ENCODE measurements at places on chromosomes 6 and 20. TPM values are rescaled to one million over a fixed set of nuclear protein-coding genes. Genes with fewer than 3 reads are reported as not detected.

The CNKSR3 gene
- 9.3 TPM for polyA plus RNA-seq

The CCN2 gene
- polyA plus RNA-seq: 221 TPM

The MAPK13 gene
- polyA plus RNA-seq: 20.3 TPM

The TREM2 gene
- polyA plus RNA-seq: 4.7 TPM

The SPDEF gene
- 0.67 TPM for polyA plus RNA-seq

The TMEM217 gene
- 0.50 TPM for polyA plus RNA-seq

The SLC22A3 gene
- 28.1 TPM for polyA plus RNA-seq

The FKBP1A gene
- 105 TPM for polyA plus RNA-seq

The HLA-DQA2 gene
- not detected for polyA plus RNA-seq

The CST4 gene
- polyA plus RNA-seq: not detected

The F13A1 gene
- 84.6 TPM for polyA plus RNA-seq

- no peaks in the 10 kb centered on the region for H3K27me3 ChIP-seq
- no peak within 1 kb of the TSS for H3K27ac ChIP-seq
- DNase-seq: peak; percentile 73
- no peaks in the 10 kb centered on the region for H3K4me1 ChIP-seq
- no peak within 1 kb of the TSS for H3K4me3 ChIP-seq
- no peaks in the 10 kb centered on the region for H3K36me3 ChIP-seq
These were observed at the start of gene GNAS for GRCh38 chr20:58852543-58853271. TSS of gene GNAS (plus strand) at chr20:58852716.

DNA sequence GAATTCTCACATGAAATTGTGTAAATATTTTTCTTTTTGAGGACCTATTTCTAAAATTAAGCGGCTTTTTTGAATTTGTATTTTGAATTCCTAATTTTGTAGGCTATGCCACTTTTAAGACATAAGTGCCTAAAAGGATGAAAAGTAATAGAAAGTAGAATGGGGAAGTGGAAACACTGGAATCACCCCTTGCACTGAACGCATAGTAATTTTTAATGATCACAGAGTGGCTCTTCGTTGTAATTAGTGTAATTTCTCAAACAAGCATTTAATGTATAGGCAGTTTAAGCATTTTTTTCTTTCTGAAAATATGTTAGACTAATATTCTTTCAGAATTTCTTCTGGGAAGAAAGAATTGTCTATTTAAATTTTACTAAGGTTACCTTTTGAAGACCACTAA lies 73.2 kb downstream of the ARID1B start:
- no peaks in the 10 kb centered on the region for H3K36me3 ChIP-seq
- H3K27me3 ChIP-seq: no peaks in the 10 kb centered on the region
- peaks cover 10% of the 10 kb centered on the region for H3K4me1 ChIP-seq
- no peak for DNase-seq

- no peaks in the 10 kb centered on the region for H3K27me3 ChIP-seq
- no peak overlapping the region for H3K4me3 ChIP-seq
- H3K36me3 ChIP-seq: no peaks in the 10 kb centered on the region
- no peak for DNase-seq
- no peak overlapping the region for H3K27ac ChIP-seq
These were observed 12.3 kb upstream of the CBFA2T2 start for GRCh38 chr20:33477386-33478234.

DNA sequence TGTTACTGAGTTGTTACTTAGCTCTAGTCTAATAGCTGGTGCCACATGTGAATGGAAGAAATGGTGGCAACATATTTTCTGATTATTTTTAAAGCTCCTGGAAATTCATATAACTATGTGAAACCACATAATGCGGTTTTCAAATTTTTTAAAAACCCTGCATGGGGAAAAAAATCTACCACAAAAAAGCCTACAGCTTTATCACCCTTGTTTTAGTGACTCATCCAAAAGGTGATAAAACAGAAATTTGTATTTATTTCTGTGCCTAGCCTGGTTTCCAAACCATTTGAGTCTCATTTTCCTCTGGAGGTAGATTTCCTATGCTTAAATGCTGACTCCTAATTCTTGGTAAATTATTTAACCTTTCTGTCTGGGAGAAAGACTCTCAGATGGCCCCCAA lies 5.4 kb upstream of the FBXO30 start:
- no peak for DNase-seq
- H3K4me3 ChIP-seq: no peak overlapping the region
- no peak overlapping the region for H3K27ac ChIP-seq

DNA sequence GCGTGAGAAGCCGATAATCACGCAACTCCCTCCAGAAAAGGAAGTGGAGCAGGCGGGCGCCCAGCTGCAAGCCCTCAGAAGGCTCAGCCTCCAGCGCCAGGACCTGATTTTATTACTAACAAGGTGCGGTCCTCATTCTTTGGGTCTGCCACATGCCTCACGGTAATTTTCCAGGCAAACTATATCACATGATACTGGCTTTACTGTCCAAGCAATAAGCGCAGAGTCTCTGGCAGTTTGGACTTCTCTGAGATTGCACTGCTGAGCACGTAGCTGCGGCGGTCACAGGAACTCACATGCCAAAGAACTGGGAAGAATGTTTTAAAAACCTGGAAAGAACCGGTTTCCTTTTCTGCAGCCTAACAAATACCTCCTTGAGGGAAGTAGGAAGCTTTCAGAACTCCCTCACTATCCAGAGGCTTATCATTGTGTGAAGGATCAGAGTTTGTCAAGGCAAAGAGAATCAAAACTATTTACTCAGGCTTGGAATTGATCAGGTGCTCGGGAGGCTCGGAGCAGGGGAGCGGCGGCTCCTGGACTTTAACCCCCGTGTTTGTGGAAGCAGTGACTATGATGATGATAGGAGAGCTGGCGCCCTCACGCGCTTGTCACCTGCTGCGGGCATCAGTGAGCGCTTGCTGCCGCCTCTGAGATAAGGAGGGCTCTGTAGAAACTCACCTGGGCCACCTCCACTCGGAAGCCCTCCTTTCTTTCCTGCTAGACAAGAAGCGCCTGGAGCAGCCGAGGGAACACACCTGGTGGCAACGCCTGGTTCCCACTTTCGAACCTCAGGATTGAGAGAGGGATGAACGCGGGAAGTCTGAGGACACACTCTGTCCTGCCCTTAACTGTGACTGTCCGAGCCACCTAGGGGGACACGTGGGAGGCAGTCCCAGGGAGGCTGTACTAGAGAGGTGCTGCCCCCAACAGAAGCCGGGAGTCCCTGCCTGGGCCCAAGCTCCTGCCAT lies 27.2 kb upstream of the SYNJ2 start:
- DNase-seq: peak; percentile 55
- no peaks in the 10 kb centered on the region for H3K36me3 ChIP-seq
- H3K4me3 ChIP-seq: peak overlapping the region; percentile 8
- H3K4me1 ChIP-seq: no peaks in the 10 kb centered on the region
- no peak overlapping the region for H3K27ac ChIP-seq

GRCh38 chr20:59163631-59164530 lies at the start of gene ZNF831:
TSS of gene ZNF831 (plus strand) at chr20:59163821. CDS start at chr20:59191020, 27,199 bp downstream.
- H3K4me3 ChIP-seq: no peak within 1 kb of the TSS
- H3K27me3 ChIP-seq: no peaks in the 10 kb centered on the region
- H3K4me1 ChIP-seq: no peaks in the 10 kb centered on the region
- H3K36me3 ChIP-seq: no peaks in the 10 kb centered on the region
- no peak for DNase-seq

DNA sequence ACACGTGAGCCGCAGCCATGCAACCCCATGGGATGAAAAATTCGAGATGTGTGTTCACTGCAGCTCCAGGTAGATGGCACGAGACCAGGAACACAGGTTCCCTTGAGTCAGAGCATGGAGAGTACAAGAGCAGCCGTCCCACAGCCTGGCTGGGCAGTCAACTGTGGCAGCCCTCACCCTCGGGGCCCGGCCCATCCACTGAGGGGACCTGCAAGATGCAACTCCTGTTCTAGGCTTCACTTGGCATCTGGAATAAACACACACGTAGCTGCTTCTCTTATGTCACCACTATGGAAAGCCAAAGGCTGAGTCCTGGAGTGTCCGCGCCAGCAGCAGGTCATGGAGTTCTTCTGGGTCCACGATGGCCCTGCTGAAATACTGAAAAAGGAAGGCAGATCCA lies 77.0 kb downstream of the WDR27 start:
- no peak overlapping the region for H3K27ac ChIP-seq
- H3K4me3 ChIP-seq: no peak overlapping the region
- no peaks in the 10 kb centered on the region for H3K4me1 ChIP-seq
- peaks cover 4% of the 10 kb centered on the region for H3K36me3 ChIP-seq
- no peak for DNase-seq

DNA sequence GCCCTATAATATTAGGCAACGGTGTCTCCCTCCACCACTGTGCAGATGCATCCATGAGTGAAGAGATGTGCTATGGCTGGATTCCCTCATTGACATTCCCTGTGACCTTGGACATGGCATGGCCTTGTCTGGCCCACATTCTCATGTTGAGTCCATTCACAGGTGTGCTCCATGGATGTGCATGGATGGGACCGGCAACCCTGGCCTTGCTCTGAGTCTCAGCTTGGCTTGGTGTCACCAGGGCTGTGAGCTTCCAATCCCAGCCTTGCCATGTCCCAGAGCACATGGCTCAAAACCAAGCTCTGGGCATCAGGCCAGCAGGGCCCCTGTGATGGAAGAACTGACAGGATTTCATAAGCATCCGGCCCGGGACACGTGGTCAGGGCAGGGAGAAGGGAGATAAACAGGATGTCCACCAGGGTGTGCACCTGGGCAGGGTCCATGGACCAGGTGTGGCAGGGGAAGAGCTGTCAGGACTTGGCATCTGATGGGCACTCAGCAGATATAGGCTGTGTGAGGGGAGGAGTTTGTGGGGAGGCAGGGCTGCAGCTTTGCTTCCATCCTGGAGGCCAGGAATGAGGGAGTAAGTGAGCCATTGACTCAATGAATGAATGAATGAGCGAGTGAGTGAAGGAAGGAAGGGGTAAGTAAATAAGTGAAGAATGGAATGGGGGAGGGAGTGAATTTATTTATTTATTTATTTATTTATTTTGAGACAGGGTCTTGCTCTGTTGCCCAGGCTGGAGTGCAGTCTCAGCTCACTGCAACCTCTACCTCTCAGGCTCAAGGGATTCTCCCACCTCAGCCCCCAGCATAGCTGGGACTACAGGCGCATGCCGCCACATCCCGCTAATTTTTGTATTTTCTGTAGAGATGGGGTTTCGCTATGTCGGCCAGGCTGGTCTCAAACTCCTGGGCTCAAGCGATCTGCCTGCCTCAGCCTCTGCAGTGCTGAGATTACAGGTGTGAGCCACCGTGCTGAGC lies 15.7 kb downstream of the NRSN2 start:
- H3K4me3 ChIP-seq: no peak overlapping the region
- H3K36me3 ChIP-seq: no peaks in the 10 kb centered on the region
- H3K4me1 ChIP-seq: no peaks in the 10 kb centered on the region
- no peak overlapping the region for H3K27ac ChIP-seq
- peak; percentile 90 for DNase-seq

DNA sequence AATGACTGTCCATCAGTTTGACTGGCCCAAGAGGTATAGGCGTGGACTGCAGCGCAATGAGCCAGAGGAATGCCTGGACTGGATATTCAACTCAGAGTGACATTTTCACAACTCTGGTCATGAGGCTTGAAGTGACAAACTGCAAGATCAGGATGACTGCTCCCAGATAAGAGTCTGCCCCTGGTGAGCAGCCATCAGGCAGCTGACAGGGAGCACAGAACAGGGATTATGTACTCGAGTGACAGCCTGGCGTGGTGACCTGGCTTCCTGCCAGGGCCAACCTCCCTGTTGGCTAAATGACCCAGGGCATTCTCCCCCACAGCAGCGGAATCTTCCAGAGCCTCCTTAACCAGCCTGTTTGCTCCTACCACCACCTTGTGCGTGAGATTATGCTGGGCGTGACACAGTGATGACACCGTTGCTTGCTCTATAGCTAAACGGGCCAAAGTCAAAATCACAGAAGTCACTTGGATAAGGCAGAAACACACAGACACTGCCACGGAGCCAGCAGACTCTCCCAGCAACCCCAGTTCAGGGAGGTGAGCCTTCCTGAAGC lies 209.1 kb upstream of the JARID2 start:
- no peak overlapping the region for H3K27ac ChIP-seq
- H3K4me1 ChIP-seq: no peaks in the 10 kb centered on the region
- no peak for DNase-seq
- H3K27me3 ChIP-seq: no peaks in the 10 kb centered on the region
- H3K4me3 ChIP-seq: no peak overlapping the region

- no peak for DNase-seq
- H3K36me3 ChIP-seq: no peaks in the 10 kb centered on the region
These were observed 142.8 kb downstream of the CFAP61 start for GRCh38 chr20:20195021-20195705.

DNA sequence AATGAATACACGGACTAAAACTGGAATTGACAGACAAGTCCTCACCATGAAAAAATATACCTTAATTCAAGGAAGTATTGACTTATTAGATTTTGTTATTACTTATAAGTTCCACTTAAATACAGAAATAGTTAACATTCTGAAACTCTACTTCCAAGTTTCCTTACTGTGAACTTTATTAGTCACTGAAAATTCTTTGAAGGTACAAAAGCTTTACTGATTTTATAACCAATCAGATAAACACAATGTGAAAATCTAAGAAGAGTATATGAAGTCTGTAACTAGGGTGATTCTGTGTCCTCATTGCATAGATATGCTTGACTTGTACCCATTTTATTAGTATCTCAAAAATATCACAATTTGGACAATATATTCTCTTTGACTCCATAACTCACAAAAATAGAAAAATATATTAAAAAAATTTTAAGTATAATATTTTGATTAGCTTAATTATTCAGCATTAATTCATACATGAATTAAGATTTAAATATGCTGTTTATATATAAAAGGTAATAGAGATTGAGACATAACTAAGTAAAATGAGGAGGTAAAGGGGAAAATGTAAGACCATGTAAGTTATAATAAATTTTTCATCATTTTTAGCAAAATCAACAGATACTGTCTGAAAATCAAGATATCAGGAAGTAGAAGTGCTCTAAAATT lies 6.6 kb downstream of the NAPB start:
- H3K27me3 ChIP-seq: no peaks in the 10 kb centered on the region
- no peak overlapping the region for H3K27ac ChIP-seq
- H3K36me3 ChIP-seq: no peaks in the 10 kb centered on the region
- H3K4me3 ChIP-seq: no peak overlapping the region

DNA sequence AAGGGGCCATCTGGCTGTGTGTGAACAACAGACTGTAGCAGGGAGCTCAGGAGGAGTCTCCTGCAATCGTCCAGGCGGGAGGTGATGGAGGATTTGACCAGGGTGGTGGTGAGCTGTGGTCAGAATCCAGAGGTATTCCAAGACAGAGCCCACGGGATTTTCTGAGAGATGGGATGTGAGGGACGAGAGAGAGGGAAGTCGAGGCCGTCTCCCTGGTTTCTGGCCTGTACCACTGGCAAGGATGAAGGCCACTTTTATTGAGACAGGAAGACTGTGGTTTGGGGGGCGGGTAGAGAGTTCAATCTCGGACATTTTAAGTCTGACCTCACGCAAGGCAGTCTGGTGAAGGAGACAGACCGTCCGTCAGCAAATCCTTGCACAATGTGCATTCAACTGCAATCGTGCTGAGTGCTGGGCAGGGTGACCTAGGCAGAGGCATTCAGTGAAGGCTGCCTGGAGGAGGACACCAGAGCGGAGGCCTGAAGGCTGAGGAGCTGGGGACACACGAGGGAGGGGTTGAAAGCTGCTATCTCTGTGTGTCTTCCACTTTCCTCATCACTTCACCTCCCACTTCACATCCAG lies 53.9 kb downstream of the PREX1 start:
- H3K27me3 ChIP-seq: no peaks in the 10 kb centered on the region
- H3K4me1 ChIP-seq: no peaks in the 10 kb centered on the region
- no peak overlapping the region for H3K27ac ChIP-seq
- DNase-seq: peak; percentile 80

All from aorta (tissue), 5 donors.